Gastroesophageal sphincter (tissue), 4 donors: ENCODE measurements at places on chromosomes 5 and 9. TPM values are rescaled to one million over a fixed set of nuclear protein-coding genes. Genes with fewer than 3 reads are reported as not detected.

Gene IL3
- total RNA-seq = not detected

GRCh38 chr9:98794802-98795201, 1.6 kb downstream of the ANKS6 start:
- no peak for ATAC-seq

GRCh38 chr9:14538526-14538925, 154.7 kb downstream of the ZDHHC21 start:
- ATAC-seq = no peak

DNA sequence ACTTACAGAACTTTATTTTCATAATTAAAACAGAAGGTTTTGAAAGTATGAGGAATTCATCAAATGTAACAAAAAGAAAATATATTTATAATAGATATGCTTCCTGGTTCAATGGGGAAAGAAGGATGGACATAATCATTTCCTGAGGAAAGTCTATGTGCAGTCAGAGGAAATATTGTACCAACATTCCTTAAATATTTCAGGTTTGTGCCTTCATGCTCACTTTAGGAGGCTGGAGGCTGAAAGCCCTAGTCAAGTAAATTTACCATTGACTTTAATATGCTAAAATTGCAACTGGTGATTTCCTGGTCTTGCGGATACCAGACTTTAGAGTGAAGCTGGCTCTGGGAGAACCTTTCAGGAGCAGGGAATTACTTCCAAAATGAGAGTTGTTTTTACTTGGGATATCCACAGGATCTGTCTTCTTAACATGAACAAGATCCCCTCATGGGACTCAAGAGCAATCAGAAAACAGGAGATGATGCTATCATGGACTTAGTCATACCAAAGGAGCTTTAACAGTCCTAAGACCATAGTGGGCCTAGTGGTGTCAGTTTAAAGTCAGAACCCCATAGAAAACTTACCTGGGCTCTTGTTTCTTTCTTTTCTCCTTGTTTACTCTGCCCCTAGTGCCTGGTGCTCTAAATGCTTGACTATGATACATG, 762.8 kb upstream of the GRAMD2B start:
- ATAC-seq = no peak

DNA sequence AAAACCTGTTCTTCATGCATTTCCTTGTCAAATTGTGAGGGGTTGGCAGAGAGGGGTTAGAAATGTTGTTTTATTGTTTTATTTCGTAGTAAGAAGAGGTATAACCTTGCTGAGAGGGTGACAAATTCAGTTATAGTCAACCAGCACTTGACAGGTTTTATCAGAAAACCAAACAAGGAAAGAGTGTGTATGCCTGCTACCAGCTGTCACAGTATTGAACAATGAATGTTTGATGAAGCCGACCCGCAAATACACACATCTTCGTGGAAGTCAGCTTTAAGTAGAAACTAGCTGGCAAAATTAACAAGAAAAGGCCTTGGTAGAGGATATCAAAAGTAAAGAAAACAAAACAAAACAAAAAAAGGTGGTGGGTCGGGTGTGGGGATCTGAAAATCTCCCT, 214.6 kb upstream of the TLE4 start:
- no peak for ATAC-seq

DNA sequence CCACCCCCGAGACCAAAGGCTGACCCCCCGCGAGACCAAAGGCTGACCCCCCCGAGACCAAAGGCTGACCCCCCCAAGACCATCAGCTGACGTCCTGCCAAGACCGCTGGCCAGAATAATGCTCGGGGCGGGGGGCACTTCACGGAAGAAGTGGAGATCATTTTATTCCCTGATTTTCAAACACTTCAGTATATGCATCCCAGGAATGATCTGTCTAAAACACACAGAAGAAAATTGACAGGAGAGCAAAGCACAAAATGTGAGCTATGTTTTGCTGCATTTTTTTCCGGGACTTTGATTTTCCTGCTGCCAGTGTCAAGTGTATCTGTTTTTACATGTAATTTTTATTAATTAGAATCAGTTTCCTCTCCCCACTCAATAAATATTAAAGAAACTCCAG, 67.1 kb downstream of the ADAMTS2 start:
- ATAC-seq = no peak
